Activated CD8-positive, alpha-beta memory T cell treated with anti-CD3 and anti-CD28 coated beads for 4 hours (primary cell): ENCODE measurements at places on chromosomes 4 and X.

DNA sequence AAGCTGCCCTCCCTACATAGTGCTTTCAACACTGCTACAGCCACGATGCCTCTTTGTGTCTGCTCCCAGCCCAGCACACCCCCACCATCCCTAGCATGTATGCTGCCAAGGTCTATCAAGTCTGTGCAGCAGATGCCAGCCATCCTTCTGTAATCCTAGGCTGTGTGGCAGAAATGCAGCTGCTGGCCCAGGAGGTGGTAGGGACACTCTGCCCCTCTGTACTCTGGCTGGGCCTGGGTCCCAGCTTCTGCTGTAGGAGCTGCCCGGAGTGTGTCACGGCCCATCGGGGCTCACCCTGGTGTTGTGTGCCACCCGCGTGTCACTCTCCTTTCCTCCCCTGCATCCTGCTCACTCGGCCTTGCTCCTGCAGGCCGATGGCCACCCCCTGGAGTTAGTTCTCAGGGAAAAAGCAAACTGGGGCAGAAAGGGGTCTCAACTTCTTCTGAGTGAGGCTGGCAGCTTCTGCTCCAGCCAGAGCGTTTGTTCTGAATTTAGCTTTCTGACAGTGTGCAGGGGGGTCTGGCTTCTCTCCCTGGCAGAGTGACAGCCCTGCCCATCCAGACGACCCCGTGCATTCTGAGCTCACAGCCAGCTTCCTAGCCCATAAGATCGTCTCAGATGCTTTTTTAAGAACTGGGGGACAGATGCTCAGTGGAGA, 22.7 kb downstream of the PSAPL1 start:
- DNase-seq = no peak

DNA sequence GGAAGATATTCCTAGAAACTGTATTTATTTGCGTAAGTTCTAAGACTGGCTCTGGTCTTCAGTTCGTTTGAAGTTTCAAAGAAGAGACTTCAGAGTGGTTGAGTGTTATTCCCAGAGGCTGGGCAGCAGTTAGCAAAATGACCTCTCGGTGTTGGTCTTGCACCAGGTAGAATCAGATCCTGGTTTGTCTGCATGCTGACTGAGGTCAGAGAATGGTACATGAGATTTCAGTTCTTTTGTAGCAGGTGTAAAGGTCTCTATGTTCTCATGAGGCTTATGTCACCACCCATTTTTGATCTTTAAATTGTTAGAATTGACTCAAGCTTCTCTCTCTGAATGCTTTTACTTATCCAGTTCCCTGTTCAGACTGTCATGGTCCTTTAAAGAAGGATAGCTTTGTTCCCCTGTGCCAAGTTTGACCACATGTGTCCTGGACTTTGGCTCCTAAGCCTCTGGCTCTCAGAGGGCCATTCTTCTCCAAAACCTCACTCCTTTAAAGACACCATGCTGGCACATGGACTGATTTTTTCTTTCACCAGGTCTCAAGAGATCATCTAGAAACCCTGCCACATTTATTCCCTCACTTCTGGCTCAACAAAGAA, 355.8 kb upstream of the BOD1L1 start:
- DNase-seq = no peak

- no peak for DNase-seq
Measured at GRCh38 chr4:39637586-39638353, 895 bp downstream of the SMIM14 start.

DNA sequence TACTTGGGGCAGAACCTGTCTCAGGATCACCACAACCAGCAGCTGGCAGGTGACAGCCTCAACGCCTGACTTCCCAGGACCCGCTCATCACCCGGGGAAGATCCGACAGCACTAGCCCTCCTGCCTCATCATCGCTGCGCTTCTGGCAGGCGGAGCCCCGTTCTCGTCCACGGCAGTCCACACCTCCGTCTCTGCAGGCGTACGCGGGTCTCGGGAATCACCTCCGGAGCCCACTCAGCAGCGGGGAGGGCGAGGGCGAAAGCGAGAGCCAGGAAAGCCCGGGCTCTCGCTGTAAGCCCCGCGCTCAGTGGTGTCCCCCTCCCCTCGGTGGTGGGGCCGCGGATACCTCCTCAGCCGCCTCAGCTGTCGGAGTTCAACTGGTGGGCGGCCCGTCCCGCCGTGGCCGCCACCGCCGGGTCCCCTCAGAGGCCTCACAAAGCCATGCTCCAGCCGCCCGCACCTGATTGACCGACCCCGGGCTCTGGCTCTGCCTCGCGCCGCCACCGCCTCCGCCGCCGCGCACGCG, 518 bp upstream of the CNKSR2 start:
- DNase-seq = no peak

DNA sequence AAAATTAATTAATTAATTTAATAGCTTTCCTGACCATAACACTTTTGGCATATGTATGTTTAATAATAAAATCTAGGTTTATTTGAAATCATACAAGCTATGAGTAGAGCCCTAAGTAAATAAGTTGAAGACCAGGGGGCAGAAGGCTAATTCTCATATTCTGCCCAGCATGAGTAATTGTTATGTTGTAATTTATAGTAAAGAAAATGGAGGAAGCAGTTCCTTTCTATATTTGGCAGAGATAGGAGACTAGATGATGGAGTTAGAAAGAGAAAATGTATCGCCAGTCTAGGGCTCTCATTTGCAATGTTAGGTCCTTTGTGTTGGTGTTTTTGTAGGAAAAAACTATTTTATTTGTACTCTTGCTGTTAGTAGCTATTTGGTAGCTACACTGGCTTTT, 89.1 kb downstream of the FNIP2 start:
- DNase-seq = no peak

DNA sequence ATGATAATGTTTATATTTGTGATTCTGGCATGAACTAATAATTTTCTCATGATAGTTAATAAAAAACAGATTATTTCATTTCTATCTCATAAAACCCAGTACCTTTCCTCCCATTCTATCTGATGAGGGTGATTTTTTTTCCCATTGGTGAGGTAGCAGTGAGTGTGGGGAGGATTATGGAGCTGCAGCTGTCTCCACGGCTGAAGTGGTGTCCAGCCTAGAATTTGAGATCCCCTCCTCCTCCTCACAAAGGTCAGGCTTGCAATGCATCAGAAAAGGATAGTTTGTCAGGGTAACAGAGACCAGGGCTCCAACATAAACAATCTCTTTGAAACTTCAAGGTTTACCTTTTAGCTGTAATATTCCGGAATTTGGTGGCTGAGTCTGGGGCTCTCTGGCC, 60.9 kb downstream of the C4orf51 start:
- DNase-seq = no peak

- no peak for DNase-seq
Measured at GRCh38 chr4:147088146-147088545, 142.5 kb upstream of the TTC29 start.

DNA sequence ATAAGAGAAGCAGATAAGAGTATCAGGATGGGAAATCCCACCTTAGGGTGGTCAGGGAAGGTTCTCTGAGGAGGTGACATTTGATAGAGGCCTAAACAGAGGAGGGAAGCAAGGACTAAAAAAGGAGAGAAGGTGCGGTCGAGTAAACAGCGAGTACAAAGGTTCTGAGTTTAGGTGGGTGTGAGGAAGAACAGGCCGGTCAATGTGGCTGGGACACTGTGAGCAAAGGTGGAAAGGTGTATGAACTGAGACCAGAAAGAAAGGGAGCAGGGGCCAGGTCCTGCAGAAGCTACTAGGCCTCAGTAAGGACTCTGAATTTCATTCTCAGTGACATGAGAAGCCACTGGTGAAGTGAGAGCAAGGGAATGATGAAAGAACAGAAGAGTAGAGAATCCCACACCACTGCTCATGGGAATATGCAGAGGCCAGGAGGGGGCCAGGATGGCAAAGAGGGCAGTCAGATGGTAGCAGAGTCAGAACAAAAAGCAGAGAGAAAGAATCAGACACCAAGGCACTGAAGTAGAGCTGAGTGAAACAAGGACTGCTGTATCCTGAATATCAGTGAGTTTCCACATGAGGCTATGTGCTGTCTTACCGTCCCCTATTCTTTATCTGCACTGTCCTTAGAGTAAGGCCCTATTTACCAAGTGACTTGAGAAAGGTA, 18.0 kb downstream of the PRSS48 start:
- DNase-seq = no peak

DNA sequence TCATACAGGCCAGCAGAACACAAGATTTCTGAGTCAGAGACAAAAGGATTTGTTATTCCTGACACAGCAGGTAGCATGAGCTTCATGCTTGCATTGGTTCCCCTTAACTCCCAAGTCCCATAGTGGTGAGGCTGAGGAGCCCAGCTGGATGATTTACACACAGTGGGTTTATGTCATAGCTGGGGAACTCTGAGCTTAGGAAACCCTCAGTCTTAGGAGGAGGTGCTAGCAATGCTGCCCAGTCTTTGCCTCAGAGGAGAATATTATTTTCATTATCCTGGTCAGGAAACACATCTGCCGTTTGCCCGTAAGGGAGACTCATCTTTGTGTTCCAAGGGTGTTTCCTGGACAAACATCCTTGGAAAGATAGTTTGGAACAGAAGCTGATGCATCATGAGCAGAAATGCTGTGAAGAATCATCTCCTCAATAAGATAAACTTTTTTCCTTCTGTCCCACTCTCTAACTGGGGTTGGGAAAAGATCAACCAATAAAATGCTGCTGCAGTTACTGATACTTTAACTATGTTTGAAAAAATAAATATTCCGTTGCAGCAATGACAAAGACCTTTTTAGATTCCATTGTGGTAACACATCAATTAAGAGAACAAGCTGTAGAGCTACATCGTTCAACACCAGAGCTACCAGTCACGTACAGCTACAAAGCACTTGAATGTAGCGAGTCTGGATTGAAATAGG, 146.8 kb downstream of the DCLK2 start:
- no peak for DNase-seq

GRCh38 chr4:182307746-182308145, 64.5 kb downstream of the TENM3 start:
- DNase-seq = no peak

- DNase-seq = no peak
Measured at GRCh38 chrX:136183917-136184316, 36.6 kb downstream of the FHL1 start.

DNA sequence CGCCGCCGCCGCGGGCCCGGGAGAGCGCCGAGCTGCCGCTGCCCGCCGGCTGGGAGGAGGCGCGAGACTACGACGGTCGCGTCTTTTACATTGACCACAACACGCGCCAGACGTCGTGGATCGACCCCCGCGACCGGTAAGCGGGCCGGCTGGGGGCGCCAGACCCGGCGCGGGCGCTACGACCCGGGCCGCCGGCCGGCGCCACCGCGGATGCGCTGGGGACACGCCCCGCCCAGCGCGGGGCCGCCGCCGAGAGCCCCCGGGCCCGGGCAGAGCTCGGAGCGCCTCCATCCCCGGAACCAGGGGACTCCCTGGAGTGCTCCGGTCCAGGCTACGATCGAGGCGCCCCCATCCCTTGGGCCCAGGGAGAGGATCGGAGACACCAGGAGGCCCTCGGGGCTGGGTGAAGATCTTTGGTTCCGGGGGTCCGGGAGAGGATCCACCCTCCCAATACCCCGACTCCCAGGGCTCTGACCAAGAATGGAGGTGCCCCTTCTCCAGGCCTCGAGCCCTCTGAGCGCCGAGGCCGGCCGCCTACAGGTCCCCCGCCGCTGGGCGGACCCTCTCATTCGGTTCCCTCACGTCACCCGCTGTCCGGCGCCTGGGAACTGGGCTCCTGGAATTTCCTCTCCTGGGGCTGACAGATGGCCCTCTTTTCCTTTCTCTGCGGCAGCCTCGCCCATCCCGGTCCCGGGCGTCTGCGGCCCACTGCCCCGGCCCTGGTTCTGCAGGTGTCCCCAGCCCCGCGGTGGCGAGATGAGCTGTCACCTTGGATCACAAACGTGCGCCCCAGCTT, 48.8 kb downstream of the CLDN34 start:
- DNase-seq = no peak

GRCh38 chr4:94590493-94590892, 138.8 kb downstream of the PDLIM5 start:
- DNase-seq = no peak

GRCh38 chr4:83113429-83113786, 1.1 kb downstream of the PLAC8 start:
- DNase-seq = no peak

GRCh38 chr4:87734084-87734483, 65.3 kb upstream of the IBSP start:
- DNase-seq = no peak

DNA sequence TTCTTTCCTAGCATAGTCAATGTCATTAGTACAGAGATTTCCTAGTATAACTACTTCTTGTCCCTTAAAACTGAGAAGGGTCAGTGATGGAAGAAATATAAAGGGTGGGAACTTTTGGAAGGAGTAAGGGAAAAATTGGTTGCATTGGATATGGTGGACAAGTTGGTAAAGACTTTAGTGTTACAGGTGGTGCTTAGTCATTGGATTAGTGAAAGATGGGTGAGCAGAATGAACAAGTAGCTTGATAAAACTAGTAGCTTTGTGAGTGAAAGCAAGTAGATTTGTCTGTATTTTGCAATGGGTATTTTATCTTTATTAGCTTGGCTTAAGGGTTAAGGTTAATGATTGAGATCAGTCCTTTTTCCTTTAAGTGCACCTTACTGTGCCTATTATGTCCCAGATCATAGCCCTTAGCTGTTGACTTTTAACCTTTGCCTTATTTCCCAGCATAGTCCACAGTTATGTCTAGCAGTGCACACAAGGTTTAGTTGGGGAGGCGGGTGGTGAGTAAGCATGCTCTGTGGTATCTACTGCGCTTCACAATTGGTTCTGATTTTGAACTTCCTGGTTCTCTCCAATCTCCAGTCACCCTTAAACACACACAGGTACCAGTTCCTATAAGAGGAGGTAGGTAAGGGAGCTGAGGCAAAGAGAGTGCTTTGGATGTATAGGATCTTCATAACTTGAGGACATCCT, 9.5 kb downstream of the WDR44 start:
- no peak for DNase-seq

- no peak for DNase-seq
Measured at GRCh38 chrX:24990535-24990934, 25.2 kb downstream of the ARX start.

- no peak for DNase-seq
Measured at GRCh38 chr4:48976041-48976440, 10.0 kb upstream of the CWH43 start.

GRCh38 chrX:38061335-38061734, 55.0 kb downstream of the SYTL5 start:
- DNase-seq = no peak

- DNase-seq = no peak
Measured at GRCh38 chr4:171553961-171554360, 259.2 kb upstream of the GALNTL6 start.

GRCh38 chr4:22324422-22324821, 191.4 kb downstream of the ADGRA3 start:
- no peak for DNase-seq

DNA sequence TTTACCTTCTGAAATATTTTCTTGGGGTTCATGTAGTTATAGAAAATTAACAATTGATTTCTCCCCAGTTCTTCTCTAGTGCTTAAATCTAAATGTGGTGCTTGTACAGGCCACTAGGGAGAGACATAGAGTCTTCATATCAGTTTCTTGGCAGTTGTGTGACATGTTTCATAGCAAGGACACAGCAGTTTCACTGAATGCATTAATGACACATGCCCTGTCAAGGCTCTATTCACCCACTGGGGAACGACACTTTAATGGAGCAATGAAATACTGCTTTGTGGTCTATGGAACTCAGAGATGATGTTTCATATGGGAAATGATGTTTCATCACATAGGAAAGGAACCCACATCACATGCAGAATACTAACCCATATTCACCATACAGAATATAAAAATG, 2.8 kb downstream of the VEGFC start:
- DNase-seq = no peak
